ENCODE measurements at places on chromosomes 16 and 17.

DNA sequence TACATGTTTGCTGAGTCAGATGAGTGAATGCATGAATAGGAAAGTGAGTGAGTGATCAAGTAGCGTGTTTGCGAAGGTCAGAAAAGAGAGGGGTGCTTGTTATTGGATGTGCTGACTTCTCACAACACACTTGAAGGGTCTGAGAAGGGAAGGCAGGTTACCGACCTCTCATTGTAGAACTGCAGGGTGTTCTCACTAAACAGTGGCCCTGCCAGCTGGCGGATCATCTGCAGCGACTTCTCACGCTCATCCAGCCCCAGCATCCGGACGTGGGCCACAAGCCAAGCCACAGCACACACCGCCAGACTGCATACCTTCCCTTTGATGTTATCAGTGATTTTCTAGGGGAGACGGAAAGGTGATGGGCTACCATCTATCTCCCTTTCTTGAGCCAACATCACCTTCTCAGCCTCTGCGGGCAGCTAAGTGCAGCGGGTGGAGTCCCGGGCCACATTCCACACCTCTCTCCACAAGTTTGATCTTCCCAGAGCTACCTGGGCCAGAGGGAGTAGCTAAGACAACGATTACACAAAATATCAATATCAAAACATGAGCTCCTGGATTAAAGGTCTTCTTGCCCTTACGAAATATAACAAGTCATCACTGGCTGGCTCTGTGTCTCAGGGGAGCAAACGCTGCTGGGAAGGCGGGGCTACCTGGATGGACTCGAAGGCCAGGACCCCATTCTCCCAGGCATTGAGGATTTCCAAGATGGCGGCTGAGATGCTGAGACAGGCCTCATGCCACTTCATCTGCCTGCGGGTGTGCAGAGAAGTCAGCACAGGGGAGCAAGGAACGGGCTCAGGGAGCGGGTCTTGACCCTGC lies 11.0 kb downstream of the CSF3 start:
- peak; percentile 57 for DNase-seq

DNA sequence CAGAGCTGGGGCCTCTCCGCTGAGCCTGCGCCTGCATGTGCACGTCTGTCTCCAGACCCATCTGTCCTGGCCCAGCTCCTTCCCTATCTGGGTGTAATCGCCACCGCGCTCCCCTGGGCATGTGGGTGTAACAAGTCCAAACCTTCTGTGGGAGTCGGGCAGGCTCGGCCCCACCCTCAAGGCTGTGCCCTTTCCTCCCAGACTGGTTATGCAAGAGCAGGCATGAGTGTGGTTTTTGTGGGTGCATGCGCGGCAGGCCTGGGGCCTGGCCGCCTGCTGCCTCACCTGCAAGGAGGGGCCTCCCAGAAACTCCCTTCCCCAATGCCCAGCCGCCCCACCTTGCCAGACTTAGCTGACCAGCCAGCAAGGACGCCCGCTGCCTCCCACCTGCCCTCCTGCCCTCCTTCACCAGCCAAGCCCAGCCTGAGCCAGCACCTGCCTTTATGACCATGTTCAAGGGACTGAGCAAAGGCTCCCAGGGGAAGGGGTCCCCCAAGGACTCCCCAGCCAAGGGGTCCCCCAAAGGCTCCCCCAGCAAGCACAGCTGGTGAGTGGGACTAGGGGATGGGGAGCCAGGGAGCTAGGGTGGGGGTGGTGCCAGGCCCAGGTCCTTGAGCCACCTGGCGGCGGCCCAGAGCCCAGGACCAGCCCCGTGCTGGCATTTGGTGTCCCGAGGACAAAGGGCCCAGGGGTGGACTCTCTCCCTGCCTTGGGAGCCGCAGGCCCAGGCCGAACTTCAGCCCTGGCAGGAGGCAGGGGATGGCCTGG lies at the start of gene EVPLL:
TSS of gene EVPLL (plus strand) at position 342 of the 768 bp plus-strand sequence. CDS start 3,160 bp downstream, outside the sequence.
- DNase-seq = no peak

GRCh38 chr16:87815567-87815966 lies 49.8 kb upstream of the KLHDC4 start:
- DNase-seq = no peak

GRCh38 chr16:3791701-3792100 lies 74.4 kb upstream of the TRAP1 start:
- DNase-seq = no peak

- no peak for DNase-seq
Measured at GRCh38 chr16:50038756-50039529, 13.9 kb downstream of the CNEP1R1 start.

GRCh38 chr17:61459142-61459809 lies 7.1 kb downstream of the TBX4 start:
- no peak for DNase-seq

- DNase-seq = no peak
Measured at GRCh38 chr16:77925531-77925930, 96.8 kb upstream of the CLEC3A start.

DNA sequence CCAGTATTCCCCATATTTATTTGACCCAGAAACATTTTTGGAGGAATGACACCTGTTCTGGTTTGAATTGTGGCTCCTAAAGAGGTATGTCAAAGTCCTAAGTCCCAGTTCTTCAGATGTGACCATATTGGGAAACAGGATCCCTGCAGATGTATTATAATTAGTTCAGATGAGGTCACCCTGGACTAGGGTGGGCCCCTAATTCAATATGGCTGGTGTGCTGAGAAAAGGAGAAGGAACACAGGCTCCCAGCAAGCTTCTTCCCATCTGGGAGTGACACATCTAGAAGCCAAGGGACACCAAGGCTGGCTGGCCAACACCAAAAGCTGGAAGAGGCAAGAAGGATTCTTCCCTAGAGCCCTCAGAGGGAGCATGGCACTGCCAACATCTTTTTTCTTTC lies 3.8 kb upstream of the GCSH start:
- no peak for DNase-seq

GRCh38 chr17:51629232-51629631 lies 368.9 kb downstream of the UTP18 start:
- DNase-seq = no peak

- DNase-seq = no peak
Measured at GRCh38 chr17:75931062-75931461, 9.8 kb downstream of the FBF1 start.

GRCh38 chr17:45307290-45308015 lies 9.4 kb downstream of the MAP3K14 start:
- DNase-seq = peak; percentile 95
